ENCODE measurements at places on chromosomes 11 and 22.

GRCh38 chr11:75275581-75275980 lies 35.0 kb downstream of the TPBGL start:
- no peak for DNase-seq

DNA sequence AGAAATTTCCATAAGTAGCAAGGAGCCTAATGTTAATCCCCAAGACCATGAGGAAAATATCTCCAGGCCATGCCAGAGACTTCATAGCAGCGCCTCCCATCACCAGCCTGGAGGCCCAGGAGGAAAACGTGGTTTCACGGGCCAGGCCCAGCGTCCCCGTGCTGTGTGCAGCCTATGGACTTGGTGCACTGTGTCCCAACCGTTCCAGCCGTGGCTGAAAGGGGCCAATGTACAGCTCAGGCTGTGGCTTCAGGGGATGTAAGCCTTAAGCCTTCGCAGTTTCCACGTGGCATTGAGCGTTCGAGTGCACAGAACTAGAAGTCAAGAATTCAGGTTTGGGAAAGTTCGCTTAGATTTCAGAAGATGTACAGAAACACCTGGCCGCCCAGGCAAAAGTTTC lies 510.7 kb downstream of the CNTN5 start:
- DNase-seq: no peak

DNA sequence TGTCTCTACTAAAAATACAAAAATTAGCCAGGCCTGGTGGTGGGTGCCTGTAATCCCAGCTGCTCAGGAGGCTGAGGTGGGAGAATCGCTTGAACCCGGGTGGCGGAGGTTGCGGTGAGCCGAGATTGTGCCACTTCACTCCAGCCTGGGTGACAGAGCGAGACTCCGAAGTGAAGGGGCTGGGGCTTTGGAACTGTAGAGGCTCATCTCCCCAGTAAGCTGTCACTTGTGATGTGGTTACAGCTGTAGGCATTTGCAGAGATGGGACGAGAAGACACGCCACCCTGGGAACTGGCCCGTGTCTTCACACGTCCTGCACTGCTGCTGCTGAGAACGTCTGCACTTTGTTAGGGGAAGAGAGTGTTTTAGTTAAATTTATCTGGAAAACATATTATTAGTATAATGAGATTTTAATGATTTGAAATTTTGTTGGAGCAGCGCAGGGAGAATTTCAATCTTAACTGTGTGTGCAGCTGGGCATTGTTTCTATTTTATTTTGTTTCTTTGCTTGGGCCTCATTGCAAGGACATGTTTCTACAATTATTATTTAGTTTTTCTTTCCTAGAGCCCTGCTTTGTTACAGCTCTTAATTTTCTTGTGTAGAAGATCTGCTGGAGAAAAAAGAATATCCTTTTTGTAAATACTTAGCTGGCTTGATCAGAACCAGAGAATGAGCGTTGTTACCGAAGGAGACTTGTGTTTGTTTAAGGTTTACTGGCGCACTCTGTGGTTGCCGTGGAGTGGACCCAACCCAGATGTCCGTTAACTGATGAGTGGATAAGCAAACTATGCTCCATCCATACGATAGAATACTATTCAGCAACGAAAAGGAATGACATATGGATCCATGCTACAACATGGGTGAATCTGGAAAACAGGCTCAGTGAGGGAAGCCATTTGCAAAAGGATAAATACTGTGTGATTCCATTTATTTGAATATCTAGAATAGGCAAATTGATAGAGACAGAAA lies 18.4 kb downstream of the PARVB start:
- no peak for DNase-seq

DNA sequence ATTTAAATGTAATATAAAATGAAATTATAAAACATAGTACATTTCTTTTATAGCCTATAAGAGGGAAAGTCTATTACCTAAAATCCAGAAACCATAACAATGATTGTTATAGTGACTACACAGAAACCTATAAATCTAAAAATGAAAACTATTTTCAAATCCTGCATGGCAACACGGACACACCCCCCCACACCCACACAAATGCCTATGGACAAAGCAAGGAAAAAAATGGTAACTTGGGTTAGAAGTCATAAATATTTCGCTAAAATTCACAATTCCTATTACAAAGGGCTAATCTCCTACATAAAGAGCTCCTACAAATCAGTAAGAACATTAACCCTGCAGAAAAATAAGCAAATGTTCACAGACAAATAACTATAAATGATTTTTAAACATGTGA lies 56.4 kb downstream of the GAB2 start:
- no peak for DNase-seq

- no peak for DNase-seq
Measured at GRCh38 chr11:69652999-69653398, 12.0 kb downstream of the CCND1 start.

DNA sequence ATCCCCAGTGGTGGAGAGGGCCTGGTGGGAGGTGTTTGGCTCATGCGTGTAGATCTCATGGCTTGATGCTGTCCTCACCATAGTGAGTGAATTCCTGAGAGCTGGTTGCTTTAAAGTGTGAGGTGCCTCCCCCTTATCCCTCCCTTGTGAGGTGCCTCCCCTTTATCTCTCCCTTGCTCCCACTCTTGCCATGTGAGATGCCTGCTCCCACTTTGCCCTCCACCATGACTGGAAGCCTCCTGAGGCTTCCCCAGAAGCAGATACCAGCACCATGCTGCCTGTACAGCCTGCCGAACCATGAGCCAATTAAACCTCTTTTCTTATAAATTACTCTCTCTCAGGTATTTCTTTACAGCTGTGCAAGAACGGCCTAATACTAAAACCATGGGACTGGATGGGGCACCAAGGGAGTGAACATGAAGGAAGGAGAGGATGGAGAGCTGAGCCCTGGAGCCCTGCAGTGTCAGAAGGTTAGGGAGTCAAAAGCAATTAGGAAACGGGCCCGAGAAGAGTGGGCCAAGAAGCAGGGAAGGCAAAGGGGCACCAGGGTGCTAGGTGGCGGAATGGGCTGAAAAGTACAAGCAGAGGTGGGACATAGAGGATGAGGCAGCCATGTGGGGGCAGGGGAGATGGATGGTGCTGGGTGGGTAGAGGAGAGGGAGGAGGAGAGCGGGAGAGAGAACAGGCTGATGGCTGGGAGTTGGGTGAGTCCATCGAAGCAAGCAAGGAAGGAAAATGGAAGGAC lies 9.4 kb downstream of the IFITM10 start:
- no peak for DNase-seq

DNA sequence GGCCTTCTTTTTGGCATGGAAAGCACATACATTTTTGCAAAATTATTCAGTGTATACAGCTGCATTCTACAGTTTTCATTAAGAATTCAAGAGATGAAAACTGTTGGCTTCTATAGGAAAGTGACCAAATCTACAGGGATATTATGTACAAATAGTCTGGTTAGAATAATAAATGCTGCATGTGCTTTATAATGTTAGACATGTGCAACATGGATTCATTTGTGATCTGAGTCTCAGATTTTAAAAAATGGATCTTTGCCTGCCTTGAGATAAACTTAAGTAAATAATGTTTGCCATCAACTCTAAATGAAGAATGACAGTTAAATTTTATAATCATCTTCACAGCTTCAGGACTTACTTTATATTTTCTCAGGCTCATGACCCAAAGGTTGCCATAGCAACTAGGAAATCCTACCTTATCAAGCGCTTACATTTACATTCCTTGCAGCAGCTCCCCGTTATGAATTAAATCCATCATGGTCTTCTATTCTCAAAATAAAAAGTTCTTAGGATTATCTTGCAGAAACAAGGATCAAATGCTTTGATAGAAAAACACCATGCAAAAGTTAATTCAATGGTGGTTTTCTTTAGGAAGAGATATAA lies 200.2 kb downstream of the CADM1 start:
- DNase-seq: no peak

GRCh38 chr22:43823911-43824665 lies 12.0 kb upstream of the EFCAB6 start:
- DNase-seq: no peak

DNA sequence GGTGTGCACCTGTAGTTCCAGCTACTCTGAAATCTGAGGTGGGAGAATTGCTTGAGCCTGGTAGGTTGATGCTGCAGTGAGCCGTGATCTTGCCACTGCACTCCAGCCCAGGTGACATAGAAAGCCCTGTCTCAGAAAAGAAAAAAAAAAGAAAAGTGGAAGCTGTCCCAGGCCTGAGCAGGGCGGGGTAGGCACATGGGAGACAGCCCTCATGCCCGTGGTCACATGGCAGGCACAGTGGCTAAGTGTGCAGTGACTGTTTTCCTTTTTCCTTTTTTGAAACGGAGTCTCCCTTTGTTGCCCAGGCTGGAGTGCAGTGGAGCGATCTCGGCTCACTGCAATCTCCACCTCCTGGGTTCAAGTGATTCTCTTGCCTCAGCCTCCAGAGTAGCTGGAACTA lies 7.8 kb downstream of the OTUB1 start:
- DNase-seq: no peak

DNA sequence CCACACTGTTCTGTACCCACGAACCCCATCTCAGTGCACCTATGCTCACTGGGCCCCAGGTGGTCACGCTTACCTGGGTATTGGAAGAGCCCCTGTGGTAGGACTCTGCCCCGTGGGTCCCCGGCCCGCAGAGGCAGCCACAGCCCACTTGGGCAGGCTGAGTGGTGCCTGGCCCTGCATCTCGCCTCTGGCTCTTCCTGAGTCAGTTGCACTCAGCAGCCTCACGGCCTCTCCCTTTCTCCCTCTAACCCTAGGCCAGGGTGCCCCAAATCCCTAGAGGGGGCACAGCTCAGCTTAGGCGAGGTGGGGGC lies 9.7 kb downstream of the CRELD2 start:
- DNase-seq: no peak

- DNase-seq: no peak
Measured at GRCh38 chr11:41784513-41785335, 325.3 kb upstream of the LRRC4C start.

- no peak for DNase-seq
Measured at GRCh38 chr11:60753309-60753708, 3.4 kb upstream of the MS4A15 start.

DNA sequence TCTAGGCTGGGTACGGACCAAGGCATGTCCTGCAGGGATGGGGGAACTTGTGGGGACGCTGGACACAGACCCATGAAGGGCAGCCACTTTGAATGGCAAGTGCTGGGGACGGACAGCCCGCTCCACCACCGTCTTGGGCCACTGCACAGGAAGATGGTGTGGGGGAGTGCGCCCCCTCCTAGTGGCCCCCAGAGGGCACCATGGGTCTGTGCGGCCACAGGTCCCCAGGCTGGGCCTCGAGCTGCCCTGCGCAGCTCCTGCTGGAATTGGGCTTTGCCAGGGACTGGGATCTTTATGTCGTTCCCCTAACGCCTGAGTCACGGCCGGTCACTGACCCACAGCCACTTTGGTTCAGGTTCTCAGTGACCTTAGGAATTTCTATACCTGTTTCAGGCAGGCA lies 44.4 kb downstream of the NAT10 start:
- DNase-seq: no peak

DNA sequence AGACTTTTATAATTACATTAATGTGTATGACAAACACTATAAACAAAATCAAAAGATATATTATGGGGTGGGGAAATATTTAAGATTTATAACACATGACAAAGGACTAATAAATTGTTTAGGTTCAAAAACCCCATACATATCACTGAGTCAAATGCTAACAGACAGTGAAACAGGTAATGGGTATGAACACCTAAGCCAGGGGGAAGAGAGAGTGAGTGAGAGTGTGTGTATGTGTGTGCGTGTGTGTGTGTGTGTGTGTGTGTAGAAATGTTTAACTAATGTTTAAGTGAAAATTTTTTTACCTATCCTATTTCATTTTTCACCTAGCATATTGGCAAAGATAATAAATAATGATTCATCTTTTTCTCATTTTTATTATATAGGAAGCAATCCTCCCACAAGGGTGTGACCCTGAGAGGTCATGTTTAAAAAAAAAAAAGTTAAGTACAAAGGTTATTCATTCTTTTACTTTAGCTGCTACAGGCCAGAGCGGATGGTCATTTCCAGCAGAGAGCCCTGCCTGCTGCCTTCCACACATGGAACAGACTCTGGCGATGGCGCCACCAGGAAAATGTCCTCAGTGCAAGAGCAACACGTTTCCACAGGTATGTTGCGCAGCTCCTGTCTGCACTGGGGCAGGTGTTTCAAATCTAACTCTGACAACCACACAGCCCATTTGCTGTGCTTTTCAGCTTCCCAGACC lies 72.9 kb downstream of the PISD start:
- DNase-seq: no peak

DNA sequence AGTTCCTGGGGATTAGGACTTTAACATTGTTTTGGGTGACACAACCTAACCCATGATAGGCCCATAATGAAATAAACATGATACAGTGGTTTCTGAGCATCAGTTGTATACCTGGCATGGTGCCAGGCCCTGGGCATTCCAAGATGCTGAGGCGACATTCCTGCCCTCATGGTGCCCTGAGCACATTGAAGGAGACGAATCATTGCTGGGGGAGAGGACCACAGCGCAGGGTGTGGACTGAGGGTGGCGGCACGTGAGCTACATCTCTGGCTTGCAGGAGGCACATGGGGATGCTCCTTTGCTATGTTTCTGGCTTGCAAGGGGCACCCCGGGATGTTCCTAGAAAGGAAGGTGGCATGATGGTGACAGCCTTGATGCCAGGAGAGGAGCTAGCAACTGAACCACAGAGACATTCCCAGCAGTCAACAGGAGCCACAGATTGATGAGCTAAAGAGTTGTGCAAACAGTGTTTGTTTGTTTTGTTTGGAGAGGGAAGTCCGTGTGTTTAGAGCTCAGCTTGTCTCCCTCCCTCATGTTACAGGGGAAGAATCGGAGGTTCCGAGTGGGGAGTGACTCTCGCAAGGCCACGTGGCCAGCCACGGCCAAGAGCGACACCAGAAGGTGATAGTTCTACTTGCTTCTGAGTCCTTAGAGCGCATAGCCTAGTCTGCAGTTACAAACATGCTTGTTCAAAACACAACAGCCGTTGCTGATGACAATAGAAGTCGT lies 106.4 kb downstream of the MIAT start:
- no peak for DNase-seq

DNA sequence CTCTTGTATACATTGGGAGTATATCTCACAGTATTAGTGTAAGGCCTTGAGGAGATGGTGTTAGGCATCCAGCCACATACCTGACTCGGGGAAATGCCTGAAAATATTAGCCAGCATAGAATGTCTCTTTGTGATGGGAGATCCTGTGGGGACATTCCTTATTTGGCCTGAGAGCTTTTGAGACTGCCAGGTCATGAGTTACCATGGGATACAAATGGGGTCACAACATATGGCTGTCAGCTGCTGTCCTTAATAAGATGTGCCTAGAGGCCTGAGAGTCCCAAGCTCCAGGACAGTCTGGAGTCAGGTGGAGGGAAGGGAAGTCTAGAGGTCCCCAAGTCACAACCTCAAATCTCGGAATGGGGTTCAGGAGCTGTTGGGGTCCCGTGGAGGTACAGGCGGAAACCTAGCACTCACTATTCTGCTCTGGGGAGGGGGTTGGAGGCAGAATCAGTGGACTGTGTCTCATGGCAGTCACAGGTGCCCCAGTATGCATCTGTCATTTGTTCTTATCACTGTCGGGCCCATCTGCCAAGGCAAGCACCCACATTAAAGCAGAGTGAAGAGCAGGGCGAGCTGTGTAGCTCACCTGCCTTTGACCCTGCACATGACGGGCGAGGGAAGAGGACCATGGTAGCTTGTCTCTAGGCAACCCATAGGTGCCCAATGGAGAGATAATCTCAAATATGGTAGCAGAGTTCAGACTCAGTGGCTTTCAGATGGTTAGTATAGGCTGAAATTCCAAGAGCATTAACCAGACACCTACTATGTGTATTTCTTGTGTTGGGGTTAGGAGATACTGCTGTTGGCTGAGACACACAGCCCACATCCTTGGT lies 29.9 kb downstream of the KCNQ1OT1 start:
- DNase-seq: no peak

- no peak for DNase-seq
Measured at GRCh38 chr22:32410459-32410858, 1.6 kb downstream of the RTCB start.

- no peak for DNase-seq
Measured at GRCh38 chr22:40118979-40119378, 58.7 kb upstream of the TNRC6B start.

Data from cortex of kidney (tissue), 1 donor.